ENCODE measurements at places on chromosomes 6 and 20. TPM values are rescaled to one million over a fixed set of nuclear protein-coding genes. Genes with fewer than 3 reads are reported as not detected.

The THEMIS gene
- total RNA-seq, result 128 TPM

- no peak for DNase-seq
These were observed 264.2 kb upstream of the PREP start for GRCh38 chr6:105667056-105667455.

GRCh38 chr6:157037165-157037564 lies 260.0 kb downstream of the ARID1B start:
- DNase-seq, result no peak

DNA sequence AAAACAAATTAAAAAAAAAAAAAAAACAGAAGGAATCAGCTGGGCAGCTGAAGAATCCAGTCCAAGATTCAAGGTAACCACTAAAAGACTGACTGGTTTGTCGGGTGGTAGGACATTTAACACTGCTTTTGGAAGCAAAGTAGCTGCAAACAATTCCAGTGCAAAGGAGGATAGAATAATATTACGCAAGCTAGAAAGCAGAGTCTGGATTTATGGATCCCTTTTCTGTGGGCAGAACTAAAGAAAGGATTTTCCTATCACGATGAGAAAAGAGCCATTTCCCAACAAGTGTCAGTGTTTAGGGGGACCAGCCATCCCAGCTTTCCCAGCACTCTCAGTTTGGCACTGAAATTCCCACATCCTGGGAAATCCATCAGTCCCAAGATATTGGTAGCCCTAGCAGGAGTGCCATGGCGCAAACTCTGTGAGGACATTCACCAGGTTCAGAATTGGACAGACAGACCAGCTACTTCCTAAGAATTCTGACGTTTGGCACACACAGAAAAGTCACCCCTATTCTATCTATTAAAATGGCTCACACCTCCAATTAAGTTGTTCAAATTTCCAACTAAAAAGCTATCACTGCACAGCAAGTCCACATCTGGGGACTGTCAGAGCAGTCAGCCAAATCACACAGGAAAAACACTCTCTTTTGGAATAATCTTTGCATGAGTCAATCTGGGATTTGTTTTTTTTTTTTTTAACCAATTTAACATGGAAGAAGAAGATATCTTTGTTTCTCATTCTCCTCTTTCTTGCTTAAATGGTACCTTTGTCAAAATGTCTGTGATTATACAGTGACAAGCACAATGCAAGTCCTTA lies 356.8 kb upstream of the ARID1B start:
- no peak for DNase-seq

DNA sequence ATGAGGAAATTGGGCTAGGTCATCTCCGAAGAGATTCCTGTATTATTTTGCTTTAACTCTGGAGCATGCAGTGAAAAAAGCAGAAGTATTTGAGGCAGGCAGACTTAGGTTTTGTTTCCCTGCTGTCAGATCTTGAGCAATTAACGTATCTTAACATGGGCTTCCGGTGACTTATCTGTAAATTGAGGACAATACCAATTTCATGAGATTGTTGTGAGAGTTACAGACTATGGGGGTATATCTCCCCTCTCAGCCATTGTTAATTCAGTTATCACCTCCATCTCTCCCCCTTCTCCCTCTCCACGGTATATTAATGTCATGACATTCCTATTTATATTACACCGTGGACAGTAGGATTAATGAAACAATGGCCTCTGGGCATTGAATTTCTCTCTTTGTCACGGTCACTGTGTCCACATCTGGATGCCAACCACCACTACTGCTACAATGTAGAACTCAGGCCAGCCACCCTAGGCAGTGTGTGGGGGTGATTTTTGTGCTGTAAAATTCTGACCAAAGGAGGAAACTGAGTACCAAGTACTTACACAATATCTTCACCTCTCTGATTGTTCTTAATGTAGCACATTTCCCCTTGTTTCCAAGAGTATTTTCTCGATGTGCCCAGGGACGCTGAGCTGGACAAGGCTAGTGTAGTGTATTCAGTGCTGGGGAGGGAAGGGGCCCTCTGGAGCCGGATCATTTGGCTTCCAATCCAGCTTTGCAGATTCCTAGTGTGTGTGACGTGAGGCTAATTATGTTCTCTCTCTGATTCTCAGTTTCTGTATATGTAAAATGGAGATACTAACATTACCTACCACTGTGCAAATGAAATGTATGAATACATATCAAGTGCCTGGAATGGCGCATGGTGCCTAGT lies 77.2 kb downstream of the GCNT2 start:
- no peak for DNase-seq
